ENCODE measurements at places on chromosomes 12 and 14.

DNA sequence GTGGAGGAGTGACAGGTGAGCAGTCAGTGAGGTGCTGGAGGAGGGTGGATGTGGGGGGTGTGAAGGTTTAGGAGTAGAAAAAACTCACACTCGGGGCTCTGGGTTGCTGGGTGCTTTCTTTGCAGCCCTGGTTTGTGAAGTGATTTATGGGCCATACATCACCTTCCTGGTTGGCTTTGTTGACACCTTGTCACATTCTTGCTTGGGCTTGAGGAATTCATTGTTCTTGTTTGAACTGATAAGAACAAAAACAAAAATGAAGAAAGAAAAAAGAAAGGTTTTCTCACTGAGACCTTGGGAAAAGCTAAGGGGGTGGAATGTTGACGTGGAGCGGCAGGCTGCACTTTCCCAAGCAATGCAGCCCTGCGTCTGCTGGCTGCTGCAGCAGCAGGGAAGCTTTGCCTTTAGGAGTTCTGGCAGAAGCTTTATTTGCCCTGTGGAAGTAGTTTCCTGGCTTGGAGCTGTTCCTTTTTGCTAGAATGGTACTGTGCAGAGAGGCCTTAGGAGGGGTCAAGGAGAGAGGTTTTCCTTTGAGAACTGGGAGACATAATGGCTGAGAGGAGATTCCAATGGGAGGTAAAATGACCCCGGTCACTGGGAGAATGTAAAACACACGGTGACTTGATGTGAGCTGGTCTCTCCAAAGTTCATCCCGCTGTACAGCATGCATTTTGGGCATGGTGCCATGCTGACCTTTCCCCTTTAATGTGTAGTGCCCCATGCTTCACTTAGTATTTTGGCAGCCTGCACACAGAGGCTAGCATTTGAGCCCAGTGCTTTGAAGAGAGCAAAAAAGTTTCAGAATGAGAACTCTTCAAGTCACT, 52.8 kb downstream of the HMGA2 start:
- DNase-seq: no peak

DNA sequence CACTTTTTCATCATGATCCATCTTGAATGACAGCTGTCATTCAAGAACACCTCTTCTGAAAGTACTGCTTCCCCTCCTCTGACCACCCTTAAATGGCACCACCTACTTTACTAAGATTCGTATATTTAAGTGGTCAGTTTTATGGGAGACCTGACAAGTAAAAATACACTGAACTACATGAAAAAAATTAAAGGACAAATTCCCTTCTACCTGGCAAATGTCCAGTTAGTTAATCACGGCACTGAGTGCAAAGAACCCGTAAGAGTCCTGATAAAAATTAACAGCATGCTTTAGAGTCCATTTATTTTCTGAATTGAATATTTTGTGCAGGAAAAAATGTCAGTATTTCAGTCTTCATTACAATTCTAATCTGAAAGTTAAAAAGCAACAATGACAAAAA, 48.7 kb downstream of the SETD3 start:
- DNase-seq: no peak

GRCh38 chr14:101857226-101857625, 95.7 kb downstream of the PPP2R5C start:
- no peak for DNase-seq

GRCh38 chr12:50862316-50862715, 19.6 kb downstream of the TMPRSS12 start:
- DNase-seq: no peak

DNA sequence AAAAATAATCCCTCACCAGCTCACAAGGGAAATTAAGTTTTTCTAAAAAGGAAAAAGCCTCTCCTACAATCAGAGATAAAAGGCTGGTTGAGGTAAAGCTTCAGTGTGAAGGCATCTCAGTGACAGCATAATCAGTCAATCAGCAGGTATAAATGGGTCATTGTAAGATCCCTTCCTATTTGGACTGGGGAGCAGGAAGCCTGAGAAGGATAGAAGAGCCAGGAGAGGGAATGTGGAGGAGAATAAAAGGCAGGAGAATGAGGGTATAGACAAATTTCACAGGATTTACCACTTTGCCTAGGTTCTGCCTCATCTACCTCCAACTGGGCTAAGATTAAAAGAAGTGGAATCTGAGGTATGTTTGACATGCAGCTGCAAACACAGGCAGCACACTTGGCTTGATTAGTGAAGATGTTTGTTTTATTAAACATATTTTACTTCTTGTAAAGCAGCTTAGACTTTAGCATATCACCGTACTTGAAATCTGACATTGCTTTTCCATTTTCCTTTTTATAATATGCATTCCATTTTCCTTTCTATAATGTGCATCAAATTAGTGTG, 479.1 kb upstream of the USP15 start:
- peak; percentile 0 for DNase-seq

DNA sequence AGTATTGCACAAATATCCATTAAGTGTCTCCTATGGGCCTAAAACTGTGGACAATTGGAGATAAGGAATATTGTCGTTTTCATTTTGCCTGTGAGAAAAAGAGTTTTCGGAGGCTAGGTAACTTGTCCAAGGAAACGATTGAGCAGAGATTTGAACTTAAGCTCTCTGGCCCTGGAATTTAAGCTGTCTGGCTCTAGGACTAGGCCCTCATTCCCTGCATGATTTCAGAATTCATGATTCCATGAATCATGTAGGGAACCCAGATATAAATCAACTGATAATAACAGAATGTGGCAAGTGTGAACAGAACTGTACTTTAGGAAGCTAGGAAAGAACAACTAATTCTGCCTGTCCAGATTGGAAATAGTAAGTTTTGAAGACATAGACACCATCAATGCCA, 940.9 kb downstream of the DIO2 start:
- no peak for DNase-seq

GRCh38 chr14:57071639-57072038, 197.1 kb downstream of the EXOC5 start:
- no peak for DNase-seq

GRCh38 chr12:10027721-10028120, 2.8 kb upstream of the CLEC9A start:
- DNase-seq: no peak

DNA sequence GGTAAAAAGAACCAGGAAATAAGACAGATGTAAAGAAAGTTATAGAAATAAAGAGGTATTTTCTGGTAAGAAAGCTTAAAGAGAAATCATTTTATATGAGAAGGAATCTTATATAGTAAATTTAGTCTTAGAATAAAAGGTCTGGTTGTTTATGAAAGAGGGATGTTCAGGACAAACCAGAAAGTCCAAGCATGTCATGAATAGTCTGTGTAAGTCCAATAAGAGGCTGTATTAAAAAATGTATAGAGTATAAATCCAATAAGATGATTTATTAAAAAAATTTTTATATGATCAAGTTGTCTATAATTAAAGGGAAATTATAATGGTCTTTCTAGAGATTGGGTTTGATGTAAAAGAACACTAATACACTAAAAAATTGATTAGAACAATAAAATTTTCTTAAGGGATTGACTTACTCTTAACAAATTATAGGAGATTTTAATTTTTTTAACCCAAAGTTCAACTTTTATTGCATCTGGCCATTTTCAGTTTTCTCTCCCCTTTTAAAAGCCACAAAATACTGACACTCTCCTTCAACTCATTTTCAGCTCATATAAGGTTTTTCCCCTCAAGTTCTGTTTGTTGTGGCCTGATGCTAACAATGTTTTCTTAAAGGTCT, 35.1 kb downstream of the ST8SIA1 start:
- no peak for DNase-seq

- no peak for DNase-seq
These were observed 26.5 kb downstream of the OTUB2 start for GRCh38 chr14:94052662-94053061.

DNA sequence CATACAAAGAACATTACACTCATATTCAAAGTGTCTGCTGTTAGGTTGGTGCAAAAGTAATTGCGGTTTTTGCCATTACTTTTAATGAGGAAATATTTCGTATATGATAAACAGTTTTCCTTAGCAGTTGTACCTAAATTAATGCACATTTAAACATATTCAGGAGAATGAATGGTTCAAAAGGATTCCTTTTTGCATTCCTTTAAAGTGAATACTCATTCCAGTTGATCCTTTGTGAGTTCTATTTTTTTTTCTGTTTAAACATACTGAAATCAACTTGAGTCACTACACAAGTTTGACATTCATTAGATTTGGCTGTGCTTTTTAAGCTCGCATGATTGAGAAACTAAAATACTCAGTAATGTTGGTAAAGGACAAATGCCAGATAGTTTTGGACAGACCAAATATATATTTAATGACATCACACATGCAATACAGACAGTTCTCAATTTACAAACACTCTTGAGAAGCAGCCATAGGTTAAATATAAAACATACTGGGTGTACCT, 13.8 kb upstream of the SLC38A2 start:
- DNase-seq: no peak

- peak; percentile 45 for DNase-seq
These were observed 20.1 kb downstream of the STX2 start for GRCh38 chr12:130818635-130819576.

DNA sequence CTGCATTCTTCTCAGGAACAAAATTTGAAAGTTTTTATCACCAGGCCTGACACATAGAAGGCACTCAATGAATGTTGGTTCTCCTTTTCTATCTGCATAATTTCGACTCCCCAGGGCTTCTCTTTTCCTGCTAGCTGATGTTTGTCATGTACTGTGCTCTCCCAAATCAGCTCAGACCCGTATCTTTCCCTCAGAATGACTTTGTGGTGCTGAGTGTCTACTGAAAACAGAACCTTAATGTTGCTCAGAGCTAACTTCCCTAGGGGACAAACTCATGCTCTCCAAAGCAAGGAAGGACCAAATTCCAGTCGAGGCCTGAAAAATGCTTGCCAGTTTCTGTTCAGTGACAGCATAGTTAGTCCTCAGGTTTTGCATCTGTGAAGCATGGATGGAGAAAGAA, 1.9 kb downstream of the ARHGDIB start:
- no peak for DNase-seq

DNA sequence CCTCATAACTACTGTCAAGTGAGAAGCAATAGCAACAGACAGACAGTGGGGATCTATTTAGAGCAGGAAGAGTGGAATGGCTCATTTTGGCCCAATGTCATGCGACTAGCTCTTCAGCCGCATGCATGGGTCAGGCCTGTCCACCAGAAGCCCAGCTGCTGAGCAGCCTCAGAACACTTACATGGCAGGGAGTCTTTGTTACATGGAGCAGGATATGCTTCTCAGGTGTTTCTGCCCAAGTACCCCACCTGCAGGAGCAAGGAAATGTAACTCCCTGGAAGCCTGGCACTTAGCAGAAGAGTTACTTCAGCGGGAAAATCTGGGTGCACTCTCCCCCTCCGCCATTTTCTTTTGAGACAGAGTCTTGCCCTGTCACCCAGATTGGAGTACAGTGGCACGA, 73.5 kb upstream of the ARHGAP5 start:
- no peak for DNase-seq

- no peak for DNase-seq
These were observed 1.2 kb downstream of the DLK1 start for GRCh38 chr14:100727873-100728240.

DNA sequence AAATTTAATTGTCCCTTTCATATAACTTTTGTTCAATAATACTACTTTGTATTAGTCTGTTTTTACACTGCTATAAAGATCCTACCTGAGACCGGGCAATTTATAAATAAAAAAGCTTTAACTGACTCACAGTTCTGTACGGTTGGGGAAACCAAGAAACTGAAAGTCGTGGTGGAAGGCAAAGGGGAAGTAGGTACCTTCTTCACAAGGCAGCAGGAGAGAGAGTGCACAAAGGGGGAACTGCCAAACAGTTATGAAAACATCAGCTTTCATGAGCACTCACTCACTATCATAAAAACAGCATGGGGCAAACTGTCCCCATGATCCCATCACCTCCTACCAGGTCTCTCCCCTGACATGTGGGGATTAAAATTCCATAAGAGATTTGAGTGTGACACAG, 1069.0 kb downstream of the FSCB start:
- DNase-seq: no peak

DNA sequence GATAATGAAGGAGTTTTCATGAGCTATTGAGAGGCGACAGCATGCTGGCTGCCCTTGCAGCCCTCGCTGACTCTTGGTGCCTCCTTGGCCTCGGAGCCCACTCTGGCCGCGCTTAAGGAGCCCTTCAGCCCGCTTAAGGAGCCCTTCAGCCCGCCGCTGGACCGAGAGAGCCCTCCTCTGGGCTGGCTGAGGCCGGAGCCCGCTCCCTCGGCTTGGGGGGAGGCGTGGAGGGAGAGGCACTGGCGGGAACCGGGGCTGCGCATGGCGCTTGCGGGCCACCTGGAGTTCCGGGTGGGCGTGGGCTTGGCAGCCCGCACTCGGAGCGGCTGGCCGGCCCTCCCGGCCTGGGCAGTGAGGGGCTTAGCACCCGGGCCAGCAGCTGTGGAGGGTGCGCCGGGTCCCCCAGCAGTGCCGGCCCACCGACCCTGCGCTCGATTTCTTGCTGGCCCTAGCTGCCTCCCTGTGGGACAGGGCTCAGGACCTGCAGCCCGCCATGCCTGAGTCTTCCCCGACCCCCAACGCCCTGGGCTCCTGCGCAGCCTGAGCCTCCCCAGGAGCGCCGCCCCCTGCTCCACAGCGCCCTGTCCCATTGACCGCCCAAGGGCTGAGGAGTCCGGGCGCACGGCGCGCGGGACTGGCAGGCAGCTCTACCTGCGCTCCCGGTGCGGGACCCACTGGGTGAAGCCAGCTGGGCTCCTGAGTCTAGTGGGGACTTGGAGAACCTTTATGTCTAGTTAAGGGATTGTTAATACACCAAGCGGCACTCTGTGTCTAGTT, 20.1 kb upstream of the PAWR start:
- no peak for DNase-seq

GRCh38 chr12:116196752-116197718, 80.5 kb downstream of the MED13L start:
- DNase-seq: no peak

GRCh38 chr12:124906606-124907261, 7.7 kb downstream of the UBC start:
- peak; percentile 92 for DNase-seq

- DNase-seq: no peak
These were observed 41.3 kb downstream of the CCNK start for GRCh38 chr14:99522457-99522891.

- DNase-seq: no peak
These were observed 35.5 kb upstream of the RERG start for GRCh38 chr12:15256761-15257160.

GRCh38 chr12:132111654-132112304, 32.3 kb downstream of the DDX51 start:
- no peak for DNase-seq

DNA sequence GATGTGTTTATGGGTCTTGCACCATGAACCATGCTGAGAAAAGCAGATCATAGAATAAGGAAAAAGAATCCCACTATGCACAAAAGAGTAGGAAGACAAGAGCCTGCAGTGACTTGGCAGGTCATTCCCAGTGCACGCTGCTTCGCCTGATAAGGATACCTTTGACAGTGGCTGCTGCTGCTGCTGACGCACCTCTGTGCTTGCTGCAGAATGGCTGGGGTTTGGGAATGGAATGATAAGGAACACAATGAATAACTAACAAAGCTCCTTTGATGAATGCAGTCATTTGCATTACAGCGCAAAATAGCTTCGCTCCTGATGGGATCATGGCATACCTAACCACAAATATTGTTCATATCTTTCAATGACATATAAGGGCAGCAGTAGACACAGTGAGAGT, 278.7 kb downstream of the PDZRN4 start:
- DNase-seq: no peak

All from putamen (tissue), 1 donor.